ENCODE measurements at places on chromosomes 7 and 10.
A peak's percentile ranks its signal among the peaks of the same experiment; 100 is the strongest.

DNA sequence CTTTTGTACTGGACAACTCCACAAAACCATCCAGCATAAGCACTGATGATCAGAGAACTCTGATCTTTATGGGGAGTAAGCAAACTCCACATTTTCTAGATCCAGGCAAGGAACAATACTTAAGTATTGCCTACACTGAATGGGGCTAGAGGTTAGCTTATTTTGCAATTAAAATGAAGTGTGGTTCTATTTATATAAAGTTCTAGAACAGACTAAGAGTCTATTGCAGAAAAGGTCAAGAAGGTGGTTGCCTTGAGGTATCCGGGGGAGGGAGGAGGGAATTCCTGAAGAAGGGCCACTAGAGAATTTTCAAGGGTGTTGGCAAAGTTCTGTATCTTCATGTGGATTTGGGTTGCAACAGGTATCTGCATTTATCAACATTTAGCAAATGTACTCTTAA is 477.9 kb downstream of the PLXNA4 start:
- DNase-seq: no peak

DNA sequence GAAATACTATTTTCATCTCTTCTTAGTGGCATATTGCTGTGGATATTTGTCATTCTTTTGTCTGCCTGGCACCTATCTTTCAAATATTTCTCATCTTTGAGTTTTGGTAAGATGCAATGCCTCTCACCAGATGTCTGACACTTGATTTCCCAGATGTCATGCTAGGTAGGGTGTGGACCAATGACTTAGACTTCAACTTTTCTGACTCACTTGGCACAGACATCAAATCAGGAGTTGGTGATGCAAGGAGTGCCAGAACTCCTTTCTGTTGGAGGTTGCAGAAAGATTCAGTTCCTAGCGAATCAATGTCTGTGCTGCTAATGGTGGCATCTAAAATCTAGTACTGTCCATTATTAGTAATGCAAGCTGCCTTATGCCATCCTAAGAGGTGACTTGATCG is 216.9 kb upstream of the FERD3L start:
- no peak for DNase-seq

DNA sequence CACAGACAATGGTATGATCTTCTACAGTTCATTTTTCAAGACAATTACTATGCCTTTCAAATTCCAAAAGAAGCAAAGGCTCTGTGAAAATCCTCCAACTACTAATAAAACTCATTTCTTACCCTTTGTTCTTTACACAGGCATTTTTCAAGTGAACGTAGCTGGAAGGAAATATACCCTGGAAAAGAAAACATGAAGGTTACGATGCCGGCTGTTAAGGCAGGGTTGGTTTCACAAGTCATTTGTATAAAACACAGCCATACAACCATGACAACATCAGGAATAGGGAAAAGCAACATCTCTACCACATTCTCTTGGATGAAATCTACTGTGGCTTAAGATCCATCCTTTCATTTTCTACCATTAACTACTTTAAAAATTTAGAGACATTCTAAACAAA is 207.9 kb downstream of the DOCK4 start:
- no peak for DNase-seq

DNA sequence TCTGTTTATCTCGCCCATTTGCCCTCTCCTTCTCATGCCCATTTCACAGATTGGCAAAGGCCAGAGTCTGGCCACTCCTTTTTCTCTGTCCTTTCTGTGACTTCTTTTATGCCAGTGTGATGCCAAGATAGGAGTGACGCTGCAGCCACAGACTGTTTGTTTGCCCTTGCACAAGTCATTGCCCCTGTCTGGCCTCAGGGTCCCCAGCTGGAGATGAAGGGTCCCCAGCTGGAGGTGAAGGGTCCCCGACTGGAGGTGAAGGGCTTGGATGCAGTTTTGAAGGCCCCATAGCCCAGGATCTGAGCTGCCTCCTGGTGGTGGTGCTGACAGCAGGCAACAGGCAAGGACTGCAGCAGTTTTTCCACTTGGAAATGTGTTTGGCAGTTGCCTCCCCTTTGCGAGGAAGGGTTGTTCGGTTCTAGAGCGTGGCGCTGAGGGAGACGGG is 50.8 kb upstream of the SLC29A3 start:
- DNase-seq: peak; percentile 39

- no peak for DNase-seq
These were observed 117.1 kb upstream of the HPS1 start for GRCh38 chr10:98563811-98564210.

DNA sequence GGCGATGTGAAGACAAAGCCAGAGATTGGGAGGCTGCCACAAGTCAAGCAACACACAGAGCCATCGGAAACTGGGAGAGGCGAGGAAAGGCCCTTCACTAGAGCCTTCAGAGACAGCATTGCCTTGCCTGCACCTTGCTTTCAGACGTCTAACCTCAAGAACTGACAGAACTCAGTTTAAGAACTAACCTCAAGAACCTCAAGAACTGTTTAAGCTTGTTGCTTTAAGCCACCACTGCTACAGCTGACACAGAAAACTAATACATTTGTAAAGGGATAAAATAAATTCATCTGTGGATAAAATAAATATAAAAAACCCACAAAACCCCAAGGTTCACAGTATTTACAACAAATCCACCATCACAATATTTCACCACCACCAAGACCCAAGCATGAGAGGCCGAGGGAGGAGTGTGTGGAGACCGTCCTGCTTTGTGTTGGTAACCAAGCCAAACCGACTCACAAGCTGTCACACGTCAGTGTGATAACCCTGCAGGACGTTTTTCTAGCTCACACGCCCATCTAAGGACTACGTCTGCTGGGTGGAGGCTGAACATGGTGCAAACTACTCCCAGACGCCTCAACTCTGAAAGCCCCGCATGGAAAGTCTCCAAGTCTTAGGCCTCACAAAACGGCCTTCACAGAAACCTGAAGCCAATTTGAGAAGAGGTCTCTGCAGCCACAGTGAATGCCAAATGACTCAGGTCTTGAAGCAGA is 116.8 kb downstream of the ABLIM1 start:
- no peak for DNase-seq

GRCh38 chr10:132189016-132189415 is 2.3 kb downstream of the DPYSL4 start:
- DNase-seq: no peak

GRCh38 chr7:38978491-38978890 is 782 bp downstream of the POU6F2 start:
- no peak for DNase-seq

GRCh38 chr7:122140918-122141317 is 3.1 kb downstream of the AASS start:
- no peak for DNase-seq

GRCh38 chr10:77774940-77775391 is 137.4 kb upstream of the KCNMA1 start:
- DNase-seq: no peak

- no peak for DNase-seq
These were observed 36.6 kb downstream of the SIRT1 start for GRCh38 chr10:67921065-67921464.

GRCh38 chr10:73910764-73911552 is at the start of gene PLAU:
Gene PLAU, plus strand, starts transcription at chr10:73911132. Its CDS starts 424 bp downstream, at chr10:73911556.
- DNase-seq: peak; percentile 63

DNA sequence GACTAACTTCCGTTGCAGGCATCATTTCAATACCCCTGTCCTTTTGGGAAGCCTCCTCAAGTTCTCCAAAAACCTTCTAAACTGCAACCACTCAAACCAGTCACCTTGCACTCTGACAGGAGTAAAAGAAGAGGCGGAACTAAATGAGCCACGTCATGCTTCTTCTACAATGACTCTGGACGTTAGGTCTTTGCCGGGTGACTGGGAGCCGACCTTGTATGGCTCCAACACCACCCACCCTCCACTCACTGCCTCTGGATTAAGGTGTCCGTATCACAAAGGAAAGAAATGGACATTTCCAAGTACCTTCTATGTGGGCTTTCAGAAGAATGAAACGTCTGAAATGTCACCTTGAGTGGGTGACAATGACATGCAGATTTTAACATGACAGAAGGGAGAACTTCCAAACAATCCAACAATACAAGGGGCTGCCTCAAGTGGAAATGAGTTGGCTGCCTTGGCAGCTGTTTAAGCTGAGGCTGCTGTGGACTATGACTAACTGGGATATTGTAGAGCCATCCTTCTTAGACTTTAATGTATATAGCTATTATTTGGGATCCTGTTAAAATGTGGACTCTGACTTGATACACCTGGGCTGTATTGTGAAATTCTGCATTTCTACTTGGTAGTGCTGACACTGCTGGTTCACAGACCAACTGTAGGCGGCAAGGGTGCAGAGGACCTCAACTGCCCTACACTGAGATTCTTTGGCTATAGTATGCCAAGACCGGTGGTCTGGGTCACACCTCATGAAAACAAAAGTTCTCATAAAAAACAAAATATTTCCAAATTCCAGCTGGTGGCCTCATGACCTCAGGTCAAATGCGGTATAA is 33.8 kb upstream of the PDLIM1 start:
- no peak for DNase-seq

- DNase-seq: no peak
These were observed 92.8 kb downstream of the MCU start for GRCh38 chr10:72784551-72785351.

DNA sequence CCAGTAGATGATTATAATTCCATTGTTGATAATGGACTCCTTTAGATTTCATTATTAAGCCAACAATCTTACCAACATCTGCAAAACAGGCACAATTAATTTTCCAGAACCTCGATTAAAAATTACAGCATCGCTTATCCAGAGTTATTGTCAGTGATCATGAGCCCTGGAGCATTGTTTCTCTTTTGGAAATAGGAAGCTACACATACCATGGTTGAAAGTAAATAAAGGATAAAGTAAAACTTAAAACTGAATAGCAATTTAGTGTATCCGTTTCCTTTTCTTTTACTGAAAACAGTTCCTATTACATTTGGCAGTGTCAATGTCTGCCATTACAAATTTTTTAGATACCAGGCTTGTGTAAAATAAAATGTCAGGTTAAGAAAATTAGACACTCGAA is 9.9 kb upstream of the HOXA2 start:
- no peak for DNase-seq

DNA sequence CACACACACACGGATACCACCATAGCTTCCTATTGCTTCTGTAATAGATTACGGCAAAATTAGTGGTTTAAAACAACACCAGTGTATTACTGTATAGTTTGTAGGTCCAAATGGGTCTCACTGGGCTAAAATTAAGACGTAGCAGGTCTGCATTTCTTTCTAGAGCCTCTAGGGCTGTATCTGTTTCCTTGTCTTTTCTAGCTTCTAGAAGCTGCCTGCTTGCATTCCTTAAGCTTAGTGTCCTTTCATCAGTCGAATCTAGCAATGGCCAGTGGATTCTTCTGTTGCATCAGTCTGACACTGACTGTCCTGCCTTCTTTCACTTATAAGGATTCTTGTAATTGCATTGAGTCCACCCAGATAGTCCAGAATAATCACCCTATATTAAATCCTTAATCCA is 882.3 kb downstream of the PCDH15 start:
- peak; percentile 38 for DNase-seq
